ENCODE measurements at places on chromosomes 7 and 10.

DNA sequence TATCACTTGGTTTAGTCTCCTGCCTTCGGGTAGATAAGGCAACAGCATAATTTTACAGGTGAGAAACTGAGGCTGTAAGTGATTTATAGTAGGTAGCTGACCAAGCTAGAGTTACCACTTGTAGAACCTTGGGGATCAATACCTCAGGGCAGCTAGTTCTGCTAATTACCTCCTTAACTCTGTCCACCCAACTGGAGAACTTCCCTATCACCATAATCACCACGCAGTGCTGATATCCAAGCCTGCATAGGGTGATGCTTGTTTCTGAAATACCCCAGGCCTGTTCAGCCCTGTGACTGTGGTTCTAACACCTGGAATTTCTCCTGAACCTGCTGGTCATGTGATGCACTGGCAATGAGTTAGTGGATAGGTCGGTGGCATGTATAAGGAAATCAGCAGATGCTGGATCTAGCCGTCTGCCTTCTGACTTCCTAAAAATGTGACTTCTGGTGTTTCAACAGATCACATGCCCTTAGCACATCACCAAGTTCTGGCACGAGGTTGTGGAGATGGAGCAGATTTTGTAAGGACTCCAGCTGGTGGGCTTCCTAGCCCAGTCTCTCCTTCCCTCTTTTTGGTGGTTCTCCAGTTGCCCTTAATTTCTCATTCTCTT, 15.3 kb downstream of the PLAU start:
- DNase-seq = no peak

DNA sequence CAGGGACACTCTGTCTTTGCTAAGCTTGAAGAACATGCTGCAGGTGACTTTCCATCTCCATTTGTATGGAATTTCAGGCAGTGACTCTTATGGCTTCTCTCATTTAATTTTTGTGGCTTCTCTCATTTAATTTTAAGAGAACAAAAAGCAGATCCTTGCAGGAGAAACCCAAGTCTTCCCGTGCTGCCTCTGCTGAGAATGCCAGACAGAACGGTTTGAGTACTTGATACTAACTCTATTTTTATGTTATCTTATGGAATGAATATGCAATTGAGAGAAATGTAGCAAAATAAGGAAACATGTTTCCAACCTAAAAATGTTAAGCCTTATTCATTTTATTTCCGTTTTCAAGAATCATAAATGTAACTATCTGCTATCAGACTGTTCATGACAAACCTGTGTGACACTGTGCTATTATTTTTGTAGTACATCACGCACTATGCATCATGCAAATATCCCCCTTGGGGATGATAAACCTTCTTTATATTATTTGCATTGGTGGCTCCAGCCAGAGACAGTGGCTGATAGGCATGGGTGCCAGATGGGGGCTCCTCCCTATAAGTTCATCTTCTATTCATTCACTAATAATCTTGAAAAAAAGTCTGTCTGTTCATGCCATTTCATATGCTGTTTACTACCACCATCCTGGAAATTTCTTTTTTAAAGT, 6.9 kb upstream of the RAPGEF5 start:
- no peak for DNase-seq

DNA sequence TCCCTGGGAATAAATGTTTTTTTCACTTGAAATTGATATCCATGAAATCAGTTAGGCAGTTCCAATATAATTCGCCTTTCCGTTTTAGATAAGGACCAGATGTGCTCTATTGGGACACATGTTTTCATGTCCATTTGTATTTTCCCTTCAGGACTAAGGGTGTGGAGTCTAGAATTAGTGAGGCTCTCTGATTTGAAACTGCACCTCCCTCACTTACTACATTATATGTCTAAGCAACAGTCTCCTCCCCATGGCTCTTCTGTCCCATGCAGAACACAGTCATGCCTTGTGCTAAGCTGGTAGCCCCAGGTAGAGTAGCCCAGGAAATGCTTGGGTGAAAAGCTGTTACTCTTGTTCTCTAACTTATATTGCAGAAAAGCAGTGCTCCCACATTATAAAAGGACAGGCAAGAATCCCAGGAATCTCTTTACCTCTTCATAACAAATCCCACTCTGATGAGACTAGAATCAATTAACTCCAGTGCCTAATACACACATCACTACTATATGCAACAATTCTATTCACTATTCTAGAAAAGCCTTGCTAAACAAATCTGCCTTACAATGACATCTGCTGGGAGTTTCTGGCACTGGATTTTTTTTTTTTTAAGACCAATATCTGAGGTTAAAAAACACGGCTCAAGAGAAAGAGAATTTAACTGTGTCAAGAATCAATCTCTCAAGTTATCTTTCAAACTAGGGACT, 293.9 kb downstream of the SNX13 start:
- DNase-seq = no peak

DNA sequence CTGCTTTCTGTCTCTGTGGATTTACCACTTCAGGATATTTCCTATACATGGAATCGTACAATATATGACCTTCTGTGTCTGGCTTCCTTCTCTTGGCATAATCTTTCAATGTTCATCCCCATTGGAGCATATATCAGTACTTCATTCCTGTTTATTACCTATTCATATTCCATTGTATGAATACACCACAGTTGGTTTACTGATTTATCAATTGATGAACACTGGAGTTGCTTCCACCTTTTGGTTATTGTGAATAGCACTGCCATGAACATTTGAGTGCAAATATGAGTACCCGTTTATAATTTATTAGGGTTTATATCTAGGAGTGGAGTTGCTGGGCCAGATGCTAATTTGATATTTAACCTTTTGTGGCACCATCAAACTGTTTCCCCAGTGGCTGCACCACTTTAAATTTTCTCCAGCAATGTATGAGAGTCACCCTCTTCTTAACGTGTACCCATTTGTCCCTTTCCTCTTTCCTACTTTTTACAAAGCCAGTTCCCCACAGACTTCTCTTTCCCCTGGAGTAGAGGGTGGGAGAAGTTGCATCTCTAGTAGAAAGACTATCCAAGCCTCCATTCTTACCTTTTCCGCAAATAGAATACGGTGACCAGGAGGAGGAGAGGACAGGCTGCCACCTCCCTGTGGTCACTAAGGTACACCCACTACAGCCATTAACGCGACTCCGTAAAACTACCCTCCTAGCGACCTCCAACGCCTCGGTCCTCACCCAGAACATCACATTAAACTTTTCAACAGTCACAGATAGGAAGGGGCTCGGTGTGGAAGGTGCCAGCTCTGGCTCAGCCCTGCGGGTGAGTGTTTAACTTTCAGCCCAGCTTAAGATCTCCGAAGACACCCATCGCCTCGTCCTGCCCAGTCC, 25.6 kb downstream of the SCD start:
- DNase-seq = no peak

DNA sequence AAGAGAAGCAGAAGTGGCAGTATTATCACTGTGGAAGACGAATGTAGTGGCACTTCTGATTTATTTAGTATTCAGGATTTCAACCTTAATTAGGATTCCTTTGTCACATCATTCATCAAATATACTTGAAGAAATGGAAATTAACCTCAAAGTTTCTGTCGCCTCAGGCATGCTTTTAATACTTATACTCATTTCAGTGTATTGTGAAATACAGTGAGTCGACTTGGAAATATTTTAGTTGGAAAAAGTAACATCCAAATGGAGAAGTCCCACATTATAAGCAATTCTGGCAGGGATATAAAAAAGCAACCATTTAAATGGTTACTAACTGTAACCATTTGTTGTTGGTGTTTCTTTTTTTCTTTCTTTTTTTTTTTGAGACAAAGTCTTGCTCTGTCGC, 648.8 kb downstream of the ARL4A start:
- DNase-seq = no peak

- no peak for DNase-seq
These were observed 778 bp upstream of the GET4 start for GRCh38 chr7:875476-876076.

GRCh38 chr7:137241655-137242360, 101.7 kb downstream of the PTN start:
- DNase-seq = no peak

DNA sequence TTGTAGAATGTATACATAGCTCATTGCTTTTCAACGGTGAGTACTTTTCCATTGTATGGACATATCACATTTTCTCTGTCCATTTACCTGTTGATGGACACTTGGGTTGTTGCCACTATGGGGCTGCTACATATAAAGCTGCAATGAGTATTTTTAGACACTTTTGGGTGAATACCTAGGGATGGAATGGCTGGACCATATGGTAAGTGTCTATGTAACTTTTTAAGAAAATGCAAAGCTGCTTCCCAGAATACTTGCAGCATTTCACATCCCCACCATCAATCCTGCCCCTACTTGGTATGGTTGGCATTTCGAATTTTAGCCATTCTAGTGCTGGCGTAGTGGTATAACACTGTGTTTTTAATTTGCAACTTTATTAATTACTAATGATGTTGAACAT, 274.6 kb downstream of the TNS3 start:
- DNase-seq = no peak

GRCh38 chr10:78948621-78949030, 120.1 kb upstream of the ZMIZ1 start:
- DNase-seq = no peak

GRCh38 chr7:23273141-23273599, 26.0 kb upstream of the MALSU1 start:
- peak; percentile 92 for DNase-seq

GRCh38 chr10:120103738-120104560, 211.4 kb downstream of the SEC23IP start:
- DNase-seq = no peak

DNA sequence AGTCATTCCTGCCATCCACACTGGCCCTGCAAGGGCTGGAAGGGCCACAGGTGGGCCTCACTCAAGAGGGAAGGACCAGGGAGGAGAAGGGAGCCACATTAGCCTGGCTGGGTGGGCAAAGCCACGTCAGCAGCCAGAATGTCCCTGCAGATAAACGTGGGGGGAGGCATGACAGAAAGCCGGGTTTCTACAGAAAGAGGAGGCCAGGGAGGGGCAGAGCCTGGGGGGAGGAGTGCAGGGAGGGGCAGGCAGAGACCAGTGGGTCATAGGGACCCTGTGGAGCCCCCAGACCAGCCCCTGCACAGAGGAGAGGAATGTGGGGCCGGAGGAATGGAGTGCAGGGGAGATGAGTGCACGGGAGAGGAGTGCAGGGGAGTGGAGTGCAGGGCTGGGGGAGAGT, 590.2 kb downstream of the PTPRN2 start:
- no peak for DNase-seq

DNA sequence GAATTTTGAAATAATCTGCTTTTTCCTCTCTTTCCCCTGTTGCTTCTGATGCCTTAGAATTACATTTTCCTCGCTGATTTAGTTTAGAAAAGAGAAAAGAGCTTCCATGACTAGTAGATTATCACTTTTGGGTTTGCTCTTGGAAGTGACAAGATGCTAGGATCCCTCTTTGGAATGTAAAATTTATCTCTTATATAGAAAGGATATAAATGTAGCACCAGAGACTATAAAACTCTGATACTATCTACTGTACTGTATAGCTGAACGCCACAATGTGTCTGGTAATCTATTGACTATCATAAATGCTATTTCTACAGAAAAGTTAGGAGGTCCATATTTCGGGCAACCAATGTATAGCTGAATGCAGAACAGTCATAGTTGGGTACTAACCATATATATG, 1.1 kb upstream of the HDAC9 start:
- DNase-seq = no peak

GRCh38 chr10:116990276-116990800, 14.6 kb downstream of the SHTN1 start:
- DNase-seq = no peak

DNA sequence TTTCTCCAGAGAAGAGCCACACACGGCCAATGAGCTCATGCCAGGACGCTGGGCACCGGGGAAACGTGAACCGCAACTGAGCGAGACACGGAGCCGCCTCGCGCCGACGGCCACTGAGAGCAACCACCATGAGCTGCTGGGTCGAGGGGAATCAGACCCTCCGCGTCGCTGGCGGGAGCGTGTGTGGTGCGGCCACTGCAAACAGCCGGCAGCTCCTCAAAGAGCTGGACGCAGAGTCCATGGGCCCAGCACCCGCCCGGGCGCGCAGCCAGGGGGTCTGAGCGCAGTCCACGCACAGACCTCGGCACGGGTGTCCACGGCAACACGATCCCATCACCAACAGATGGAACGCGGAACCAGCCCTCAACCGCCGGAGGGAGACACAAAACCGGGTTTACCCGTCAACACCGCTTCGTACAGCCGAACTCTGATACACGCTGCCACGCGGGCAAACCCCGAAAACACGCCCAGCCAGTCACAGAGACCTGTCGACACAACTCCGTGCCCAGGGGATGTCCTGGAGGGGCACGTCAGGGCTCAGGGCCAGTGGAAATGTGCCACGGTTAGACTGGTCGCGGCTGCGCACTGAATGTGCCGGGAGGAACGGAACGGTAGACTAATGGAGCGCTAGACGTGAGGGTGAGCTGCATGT, 147.1 kb downstream of the ELFN1 start:
- no peak for DNase-seq

DNA sequence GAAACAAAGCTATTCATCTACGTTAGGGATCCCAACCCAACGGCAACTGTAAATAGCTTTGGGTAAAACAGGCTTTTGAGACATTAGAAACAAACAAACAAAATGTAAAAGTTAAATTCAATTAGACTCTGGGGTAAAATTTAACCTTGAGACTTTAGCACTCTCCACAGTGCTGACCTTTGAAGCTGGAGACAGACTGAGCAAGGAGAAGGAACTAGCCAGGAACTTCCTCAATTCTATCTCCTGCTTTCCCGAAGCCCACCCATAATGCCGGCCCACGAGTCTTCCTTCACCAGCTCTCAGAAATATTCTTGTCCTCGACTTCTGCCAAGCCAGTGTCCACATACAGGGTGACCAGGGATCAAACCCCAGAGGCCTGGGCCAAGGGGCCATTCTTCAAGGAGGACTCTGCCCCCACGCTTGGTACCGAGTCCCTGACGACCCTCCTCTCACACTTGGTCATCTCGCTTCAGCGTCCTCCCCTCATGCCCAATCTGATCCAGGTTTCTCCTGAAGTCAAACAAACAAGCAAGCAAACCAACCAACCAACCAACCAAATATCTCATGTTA, 114.1 kb downstream of the HIPK2 start:
- no peak for DNase-seq

- DNase-seq = no peak
These were observed 343.3 kb upstream of the MKI67 start for GRCh38 chr10:128469515-128469914.

DNA sequence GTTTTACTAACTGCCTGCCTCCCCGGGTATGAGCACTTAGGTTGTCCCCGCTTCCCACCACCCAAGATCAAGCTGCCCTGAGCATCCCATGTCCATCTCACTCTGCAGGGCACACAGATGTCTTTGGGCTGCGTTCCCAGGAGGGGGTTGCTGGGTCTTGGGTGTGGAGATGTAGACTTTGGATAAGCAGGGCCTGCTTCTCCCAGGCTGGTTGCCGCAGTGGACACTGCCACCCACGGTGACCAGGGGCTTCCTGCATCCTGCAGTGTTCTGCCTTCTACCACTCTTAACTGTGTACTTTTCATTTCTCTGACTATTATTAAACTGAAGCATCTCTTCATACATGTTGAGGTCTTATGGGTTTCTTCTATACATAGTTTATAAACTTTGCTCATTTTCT, 70.0 kb downstream of the DOCK1 start:
- no peak for DNase-seq
